ENCODE measurements at places on chromosomes 7 and 10. TPM values are rescaled to one million over a fixed set of nuclear protein-coding genes. Genes with fewer than 3 reads are reported as not detected.

SPDYE16 gene
- not detected for total RNA-seq

HOXA5 gene
- total RNA-seq, result not detected

MXI1 gene
- 6.9 TPM for total RNA-seq

TLX1 gene
- total RNA-seq, result not detected

SPDYE9 gene
- not detected for total RNA-seq

KAZALD1 gene
- 1.2 TPM for total RNA-seq

ATOH7 gene
- total RNA-seq, result 1.8 TPM

MACROH2A2 gene
- 17.6 TPM for total RNA-seq

CAV2 gene
- total RNA-seq, result 3.5 TPM

FKBP14 gene
- 11.8 TPM for total RNA-seq

NEUROG3 gene
- not detected for total RNA-seq

- no peaks in the 10 kb centered on the region for H3K27me3 ChIP-seq
- H3K4me3 ChIP-seq, result no peak overlapping the region
- H3K36me3 ChIP-seq, result no peaks in the 10 kb centered on the region
- peaks cover 21% of the 10 kb centered on the region for H3K4me1 ChIP-seq
- H3K27ac ChIP-seq, result no peak overlapping the region
Observed at GRCh38 chr7:115410972-115411686, 489.2 kb downstream of the MDFIC start.

DNA sequence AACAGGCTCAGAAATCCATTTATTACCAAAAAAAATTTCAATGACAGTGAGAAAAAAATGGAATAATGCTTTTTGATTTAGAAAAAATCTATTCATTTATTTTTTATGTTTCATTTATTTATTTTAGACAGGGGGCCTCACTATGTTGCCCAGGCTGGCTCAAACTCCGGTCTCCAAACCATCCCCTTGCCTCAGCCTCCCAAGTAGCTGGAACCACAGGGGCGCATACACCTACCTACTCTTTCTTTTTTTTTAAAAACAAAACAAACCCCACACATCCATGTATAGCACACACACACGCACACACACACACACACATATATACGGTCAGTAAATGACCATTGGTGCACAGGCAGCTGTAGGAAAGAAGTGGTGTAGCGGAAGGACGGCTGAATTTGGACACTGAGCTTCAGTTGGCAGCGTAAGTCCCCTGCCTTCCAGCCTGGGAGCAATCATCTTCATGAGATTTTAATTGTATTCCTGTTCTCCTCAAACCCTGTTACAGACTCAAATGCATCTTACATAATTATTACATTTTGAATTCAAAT is 28.8 kb downstream of the ARL4A start:
- H3K27me3 ChIP-seq, result no peaks in the 10 kb centered on the region
- no peak overlapping the region for H3K27ac ChIP-seq
- peaks cover 53% of the 10 kb centered on the region for H3K4me1 ChIP-seq
- H3K4me3 ChIP-seq, result no peak overlapping the region

- H3K27ac ChIP-seq, result no peak overlapping the region
- no peak for DNase-seq
- H3K36me3 ChIP-seq, result no peaks in the 10 kb centered on the region
- no peaks in the 10 kb centered on the region for H3K4me1 ChIP-seq
- no peak overlapping the region for H3K4me3 ChIP-seq
Observed at GRCh38 chr7:32470871-32471270, 19.3 kb downstream of the LSM5 start.

- no peak overlapping the region for H3K27ac ChIP-seq
- H3K27me3 ChIP-seq, result no peaks in the 10 kb centered on the region
- no peaks in the 10 kb centered on the region for H3K36me3 ChIP-seq
- H3K4me1 ChIP-seq, result no peaks in the 10 kb centered on the region
- DNase-seq, result peak; percentile 12
Observed at GRCh38 chr10:123704812-123705211, 38.7 kb downstream of the GPR26 start.

GRCh38 chr10:3104251-3104918 is 37.0 kb downstream of the PFKP start:
- H3K27me3 ChIP-seq, result no peaks in the 10 kb centered on the region
- no peak for DNase-seq
- no peaks in the 10 kb centered on the region for H3K4me1 ChIP-seq
- H3K27ac ChIP-seq, result no peak overlapping the region
- H3K36me3 ChIP-seq, result peaks cover 9% of the 10 kb centered on the region
- H3K4me3 ChIP-seq, result no peak overlapping the region

- no peak for DNase-seq
- no peak overlapping the region for H3K4me3 ChIP-seq
- H3K4me1 ChIP-seq, result peaks cover 7% of the 10 kb centered on the region
- H3K36me3 ChIP-seq, result peaks cover 8% of the 10 kb centered on the region
Observed at GRCh38 chr7:22864301-22864700, 41.7 kb upstream of the TOMM7 start.

GRCh38 chr7:25765110-25765655 is 386.8 kb upstream of the NFE2L3 start:
- H3K27me3 ChIP-seq, result no peaks in the 10 kb centered on the region
- DNase-seq, result no peak
- H3K27ac ChIP-seq, result no peak overlapping the region
- H3K36me3 ChIP-seq, result no peaks in the 10 kb centered on the region

DNA sequence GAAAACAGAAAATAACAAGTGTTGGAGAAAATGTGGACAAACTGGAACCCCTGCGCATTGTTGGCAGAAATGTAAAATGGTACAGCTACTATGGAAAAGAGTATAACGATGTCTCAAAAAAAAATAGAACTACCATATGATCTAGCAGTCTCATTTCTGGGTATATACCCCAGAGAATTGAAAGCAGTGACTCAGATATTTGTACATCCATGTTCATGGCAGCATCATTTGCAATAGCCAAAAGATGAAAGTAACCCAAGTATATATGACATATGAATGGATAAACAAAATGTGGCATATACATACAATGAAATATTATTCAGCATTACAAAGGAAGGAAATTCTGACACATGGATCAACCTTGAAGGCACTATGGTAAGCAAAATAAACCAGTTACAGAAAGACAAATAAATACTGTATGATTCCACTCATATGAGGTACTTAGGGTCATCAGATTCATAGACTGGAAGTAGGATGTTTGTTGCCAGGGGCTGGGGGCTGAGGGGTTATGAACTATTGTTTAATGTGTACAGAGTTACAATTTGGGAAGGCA is 4.9 kb downstream of the NRCAM start:
- peaks cover 19% of the 10 kb centered on the region for H3K4me1 ChIP-seq
- DNase-seq, result no peak
- H3K4me3 ChIP-seq, result no peak overlapping the region
- no peak overlapping the region for H3K27ac ChIP-seq
- H3K27me3 ChIP-seq, result peaks cover 32% of the 10 kb centered on the region

- H3K36me3 ChIP-seq, result no peaks in the 10 kb centered on the region
- H3K27ac ChIP-seq, result no peak overlapping the region
- DNase-seq, result no peak
- 0 out of 2 replicates have a peak, but pooled peaks cover 1% of the 10 kb centered on the region for H3K27me3 ChIP-seq
- H3K4me3 ChIP-seq, result no peak overlapping the region
Observed at GRCh38 chr10:11863353-11864109, 40.4 kb downstream of the PROSER2 start.

- no peaks in the 10 kb centered on the region for H3K36me3 ChIP-seq
- no peaks in the 10 kb centered on the region for H3K27me3 ChIP-seq
- H3K27ac ChIP-seq, result peak overlapping the region; percentile 89
- peak overlapping the region; percentile 55 for H3K4me3 ChIP-seq
Observed at GRCh38 chr7:112938863-112939573, 147.6 kb downstream of the GPR85 start.

- H3K4me3 ChIP-seq, result no peak overlapping the region
- H3K4me1 ChIP-seq, result no peaks in the 10 kb centered on the region
- H3K27ac ChIP-seq, result no peak overlapping the region
- H3K27me3 ChIP-seq, result no peaks in the 10 kb centered on the region
Observed at GRCh38 chr10:96708456-96708855, 11.9 kb downstream of the PIK3AP1 start.

- DNase-seq, result no peak
- H3K4me3 ChIP-seq, result no peak overlapping the region
- no peaks in the 10 kb centered on the region for H3K36me3 ChIP-seq
- no peaks in the 10 kb centered on the region for H3K4me1 ChIP-seq
Observed at GRCh38 chr7:104843198-104843597, 170.8 kb upstream of the KMT2E start.

DNA sequence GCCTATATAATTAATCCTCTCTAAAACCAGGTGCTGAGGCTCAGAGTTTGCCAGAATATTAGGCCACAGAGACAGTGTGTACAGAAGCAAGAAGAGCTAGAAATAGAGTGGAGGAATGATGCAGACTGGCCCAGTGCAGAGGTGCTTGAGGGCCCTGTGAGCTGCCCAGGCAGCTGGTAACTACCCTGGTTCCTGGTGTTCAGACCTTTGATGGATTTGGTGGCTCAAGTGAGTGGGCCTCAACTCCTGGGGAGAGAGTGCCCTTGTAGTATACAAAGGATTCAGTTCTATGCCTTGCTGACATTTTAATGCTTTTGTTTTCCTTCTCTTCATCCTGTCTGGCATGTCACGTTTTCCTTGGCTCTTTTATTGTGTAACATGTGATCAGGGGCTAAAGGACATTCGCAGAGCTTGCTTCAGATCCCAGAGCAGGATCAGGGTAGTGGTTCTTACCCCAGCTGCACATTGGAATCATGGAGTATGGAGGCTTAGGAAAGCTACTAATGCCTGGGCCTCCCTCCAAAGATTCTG is 20.0 kb downstream of the LRRC4 start:
- H3K4me1 ChIP-seq, result peaks cover 40% of the 10 kb centered on the region
- no peaks in the 10 kb centered on the region for H3K36me3 ChIP-seq
- no peak for DNase-seq
- H3K4me3 ChIP-seq, result no peak overlapping the region

GRCh38 chr10:35752469-35753461 is 110.7 kb upstream of the FZD8 start:
- DNase-seq, result no peak
- no peaks in the 10 kb centered on the region for H3K27me3 ChIP-seq
- H3K4me1 ChIP-seq, result peaks cover 4% of the 10 kb centered on the region
- no peaks in the 10 kb centered on the region for H3K36me3 ChIP-seq
- H3K4me3 ChIP-seq, result no peak overlapping the region
- H3K27ac ChIP-seq, result no peak overlapping the region

GRCh38 chr7:70694971-70695794 is 436.8 kb upstream of the GALNT17 start:
- H3K27me3 ChIP-seq, result peaks cover 42% of the 10 kb centered on the region
- peak; percentile 48 for DNase-seq
- H3K36me3 ChIP-seq, result no peaks in the 10 kb centered on the region
- H3K4me1 ChIP-seq, result peaks cover 39% of the 10 kb centered on the region

DNA sequence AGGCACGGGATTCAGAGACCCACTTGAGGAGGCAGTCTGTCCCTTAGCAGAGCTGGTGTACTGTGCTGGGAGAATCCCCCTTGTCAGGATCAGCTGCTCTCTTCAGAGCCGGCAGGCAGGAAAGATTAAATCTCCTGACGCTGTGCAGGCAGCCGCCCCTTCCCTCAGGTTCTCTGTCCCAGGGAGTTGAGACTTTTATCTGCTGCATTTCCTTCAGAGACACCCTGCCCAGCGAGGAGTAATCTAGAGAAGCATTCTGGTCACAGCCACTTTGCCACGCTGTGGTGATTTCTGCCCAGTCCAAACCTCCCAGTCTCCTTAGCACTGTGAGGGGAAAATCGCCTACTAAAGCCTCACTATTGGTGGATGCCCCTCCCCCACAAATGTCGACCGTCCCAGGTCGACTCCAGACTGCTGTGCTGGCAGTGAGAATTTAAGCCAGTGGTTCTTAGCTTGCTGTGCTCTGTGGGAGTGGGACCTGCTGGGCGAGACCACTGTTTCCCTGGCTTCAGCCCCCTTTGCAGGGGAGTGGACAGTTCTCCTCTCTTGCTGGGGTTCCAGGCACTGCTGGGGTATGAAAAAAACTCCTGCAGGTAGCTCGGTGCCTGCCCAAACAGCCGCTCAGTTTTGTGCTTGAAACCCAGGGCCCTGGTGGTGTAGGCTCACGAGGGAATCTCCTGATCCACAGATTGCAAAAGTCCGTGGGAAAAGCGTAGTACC is 265.4 kb downstream of the ZWINT start:
- no peaks in the 10 kb centered on the region for H3K36me3 ChIP-seq
- no peak overlapping the region for H3K4me3 ChIP-seq
- H3K4me1 ChIP-seq, result no peaks in the 10 kb centered on the region
- DNase-seq, result peak; percentile 15
- H3K27me3 ChIP-seq, result no peaks in the 10 kb centered on the region
- H3K27ac ChIP-seq, result no peak overlapping the region

DNA sequence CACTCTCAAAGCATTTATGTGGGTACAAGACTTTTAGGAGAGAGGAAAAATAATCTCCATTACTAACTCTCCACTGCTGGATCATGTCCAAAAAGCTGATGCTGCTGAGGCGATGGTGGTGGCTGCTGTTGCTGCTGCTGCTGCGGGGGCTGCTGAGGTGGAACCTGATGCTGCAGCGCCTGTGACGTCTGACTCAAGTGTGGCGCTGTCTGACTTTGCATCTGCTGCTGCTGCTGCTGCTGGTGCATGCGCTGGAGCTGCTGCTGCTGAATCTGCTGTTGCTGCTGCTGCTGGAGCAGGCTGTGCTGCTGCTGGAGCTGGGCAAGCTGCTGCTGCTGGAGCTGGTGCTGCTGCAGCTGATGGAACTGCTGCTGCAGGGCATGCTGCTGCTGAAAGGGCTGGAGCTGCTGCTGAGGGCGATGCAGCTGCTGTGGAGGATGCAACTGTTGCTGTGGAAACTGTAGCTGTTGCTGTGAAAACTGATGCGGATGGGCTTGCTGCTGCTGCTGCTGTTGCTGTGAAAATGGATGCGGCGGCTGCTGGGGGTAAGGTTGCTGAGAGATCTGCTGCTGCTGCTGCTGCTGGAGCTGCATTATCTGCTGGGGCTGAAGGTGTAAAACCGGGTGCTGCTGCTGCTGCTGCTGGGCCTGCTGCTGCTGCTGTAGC is 34.5 kb downstream of the PAXIP1 start:
- no peak overlapping the region for H3K27ac ChIP-seq
- peaks cover 29% of the 10 kb centered on the region for H3K36me3 ChIP-seq
- no peak overlapping the region for H3K4me3 ChIP-seq
- DNase-seq, result no peak
- H3K27me3 ChIP-seq, result no peaks in the 10 kb centered on the region

GRCh38 chr7:20793694-20794394 is 7.2 kb upstream of the SP8 start:
- H3K36me3 ChIP-seq, result no peaks in the 10 kb centered on the region
- peaks cover 76% of the 10 kb centered on the region for H3K27me3 ChIP-seq
- no peak overlapping the region for H3K27ac ChIP-seq
- H3K4me3 ChIP-seq, result peak overlapping the region; percentile 67

DNA sequence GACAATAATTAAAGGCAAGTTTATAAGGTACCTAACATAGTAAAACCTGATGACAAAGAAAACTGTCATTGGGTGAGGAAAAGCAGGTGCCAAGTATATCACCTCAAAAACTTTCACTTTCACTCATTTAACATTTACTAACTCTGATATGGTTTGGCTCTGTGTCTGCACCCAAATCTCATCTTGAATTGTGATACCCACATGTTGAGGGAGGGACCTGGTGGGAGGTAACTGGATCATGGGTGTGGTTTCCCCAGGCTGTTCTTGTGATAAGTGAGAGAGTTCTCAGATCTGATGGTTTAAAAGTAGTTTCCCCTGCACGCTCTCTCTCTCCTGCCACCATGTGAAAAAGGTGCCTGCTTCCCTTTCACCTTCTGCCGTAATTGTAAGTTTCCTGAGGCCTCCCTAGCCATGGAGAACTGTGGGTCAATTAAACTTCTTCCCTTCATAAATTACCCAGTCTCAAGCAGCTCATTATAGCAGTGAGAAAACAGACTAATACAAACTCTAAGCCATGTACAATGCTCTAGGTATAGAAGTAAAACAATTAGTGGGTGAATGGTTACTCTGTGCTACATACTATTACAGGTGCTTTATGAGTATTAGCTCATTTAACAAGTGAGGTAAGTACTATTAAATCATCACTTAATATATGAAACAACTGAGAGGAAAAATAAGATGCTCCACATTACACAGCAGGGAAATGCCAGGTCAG is 199.0 kb downstream of the CHCHD3 start:
- H3K27me3 ChIP-seq, result no peaks in the 10 kb centered on the region
- DNase-seq, result no peak
- no peak overlapping the region for H3K4me3 ChIP-seq
- H3K36me3 ChIP-seq, result no peaks in the 10 kb centered on the region
- peaks cover 21% of the 10 kb centered on the region for H3K4me1 ChIP-seq
